ENCODE measurements at places on chromosomes 4 and X. TPM values are rescaled to one million over a fixed set of nuclear protein-coding genes. Genes with fewer than 3 reads are reported as not detected.

DNA sequence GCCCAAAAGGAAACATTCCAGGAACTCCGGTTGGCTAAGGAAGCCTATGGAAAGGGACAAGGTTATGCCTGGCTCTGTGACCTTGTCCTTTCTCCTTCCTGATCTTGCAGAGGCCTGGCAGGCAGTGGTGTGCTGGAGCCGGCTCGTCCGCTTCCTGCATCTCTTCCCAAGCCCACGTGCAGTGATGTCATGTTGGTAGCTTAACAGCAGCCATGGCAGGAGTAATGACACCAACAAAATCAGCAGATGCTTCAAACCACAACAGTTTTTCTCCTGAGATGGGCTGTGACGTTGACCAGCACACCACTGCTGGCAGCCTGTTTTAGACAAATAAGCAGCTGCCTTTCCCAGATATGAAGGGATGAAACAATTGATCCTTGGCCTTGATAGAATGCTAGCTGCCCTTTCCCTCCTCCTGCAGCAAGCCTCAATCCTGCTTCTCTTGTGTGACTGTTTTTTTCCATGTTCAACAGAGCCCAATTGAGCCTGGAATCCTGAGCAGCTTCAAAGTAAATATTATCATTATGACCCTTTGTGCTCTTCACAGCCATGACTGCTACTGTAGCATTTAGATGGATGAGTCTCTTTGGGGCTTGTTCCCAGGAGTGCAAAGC, 23.4 kb downstream of the SEPTIN6 start:
- no peak for DNase-seq

DNA sequence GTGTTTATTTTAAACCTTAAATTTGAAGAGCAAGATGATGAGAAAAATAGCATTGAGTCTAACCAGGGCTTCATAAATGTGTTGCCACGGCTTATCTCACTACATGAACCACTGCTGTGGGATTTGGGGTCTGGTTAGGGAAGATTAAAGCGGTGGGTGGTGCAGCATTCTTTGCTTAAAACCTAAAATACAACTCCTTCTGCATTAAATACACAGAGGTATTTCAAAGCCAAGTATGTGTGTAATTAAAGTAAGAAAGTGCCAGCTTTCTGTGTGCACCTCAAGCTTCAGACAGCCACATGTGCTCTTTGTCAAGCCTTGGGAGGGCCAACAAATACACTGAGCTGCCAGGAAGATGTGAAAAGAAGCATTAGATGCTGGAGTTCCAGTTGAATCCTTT, 128.0 kb downstream of the CPE start:
- no peak for DNase-seq

GRCh38 chr4:4456351-4456750, 69.4 kb downstream of the NSG1 start:
- no peak for DNase-seq

DNA sequence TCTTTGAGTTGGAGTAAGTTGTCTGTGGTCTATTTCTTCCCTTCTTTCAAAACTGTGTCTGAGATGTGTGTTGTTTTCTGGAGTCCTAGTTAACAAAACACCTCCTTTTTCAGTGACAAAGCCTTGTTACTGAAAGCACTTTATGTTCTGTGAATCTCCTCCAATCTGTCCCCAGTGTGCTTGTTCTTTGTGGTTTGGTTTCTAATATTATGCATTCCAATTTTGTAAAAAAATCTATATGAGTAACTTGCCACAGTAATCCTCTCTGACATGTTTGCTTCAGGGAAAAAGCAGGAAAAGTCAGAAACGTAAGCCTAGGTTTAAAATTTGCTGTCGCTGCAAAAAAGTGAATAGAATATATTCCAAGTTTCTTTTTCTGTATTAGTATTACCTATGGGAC, 12.4 kb downstream of the PRRG1 start:
- no peak for DNase-seq

DNA sequence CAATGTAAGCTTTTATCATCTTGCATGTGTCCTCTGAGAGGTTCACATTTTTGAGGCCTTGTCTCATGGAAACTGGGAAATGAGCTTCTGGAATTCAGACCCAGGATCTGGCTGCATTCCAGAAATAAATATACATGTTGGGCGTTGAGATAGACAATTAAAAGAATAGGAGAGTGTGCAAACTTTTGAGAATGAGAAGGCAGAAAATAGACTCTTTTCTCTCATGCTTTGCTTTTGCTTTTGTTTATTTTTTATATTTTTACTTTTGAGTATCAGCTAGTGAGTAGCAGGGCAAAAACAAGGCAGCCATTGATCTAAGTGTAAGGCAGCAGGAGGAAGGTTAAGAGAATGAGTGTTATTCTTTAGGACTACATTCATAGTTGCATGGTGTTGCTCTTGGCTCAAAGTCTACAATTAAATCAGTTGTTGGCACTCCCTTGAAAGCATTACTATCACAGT, 12.4 kb downstream of the SHROOM3 start:
- DNase-seq = no peak

- DNase-seq = no peak
These were observed 112.6 kb upstream of the PPARGC1A start for GRCh38 chr4:24002330-24002966.

DNA sequence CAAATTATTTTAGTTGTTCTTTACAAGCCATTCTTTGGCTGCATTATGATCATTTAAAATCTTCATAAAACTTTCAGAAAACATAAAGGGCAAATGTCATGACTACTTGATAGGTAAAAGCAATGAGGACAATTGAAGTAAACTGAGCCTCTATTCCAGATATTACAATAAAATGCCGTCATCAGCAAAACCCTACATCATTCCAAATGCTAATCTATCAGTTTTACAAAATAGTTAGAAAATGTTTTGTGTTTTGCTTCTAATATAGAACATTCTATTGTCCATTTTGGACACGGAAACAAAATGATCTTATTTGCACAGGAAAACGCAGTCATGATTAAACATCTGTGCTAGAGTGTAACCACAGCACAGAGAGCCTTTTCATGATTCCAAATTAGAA, 1330.6 kb upstream of the ADGRL3 start:
- no peak for DNase-seq

GRCh38 chrX:150649096-150649870, 43.9 kb upstream of the MTMR1 start:
- no peak for DNase-seq

DNA sequence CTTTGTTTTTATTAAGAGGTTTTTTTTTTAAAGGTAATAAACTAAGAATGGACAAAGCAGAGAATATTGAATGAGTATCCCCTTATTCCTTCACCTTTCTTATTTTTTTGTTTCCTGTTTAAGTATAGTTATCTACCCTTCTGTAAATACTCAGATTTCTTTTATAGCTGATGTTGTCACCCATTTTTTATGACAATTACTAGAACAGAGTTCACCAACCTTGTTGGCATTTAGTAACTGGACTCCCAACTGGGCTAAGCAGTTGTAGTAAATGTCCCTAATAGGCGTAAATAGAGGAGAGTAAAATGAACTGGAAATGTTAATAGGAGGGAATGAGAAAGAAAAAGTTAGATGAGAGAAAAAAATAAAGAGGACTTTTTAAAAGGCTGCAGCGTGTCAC, 9.8 kb downstream of the PDLIM5 start:
- no peak for DNase-seq

- no peak for DNase-seq
These were observed 8.4 kb upstream of the PRPS1 start for GRCh38 chrX:107619885-107620322.

- no peak for DNase-seq
These were observed 3.6 kb upstream of the MAGED1 start for GRCh38 chrX:51889851-51890250.

DNA sequence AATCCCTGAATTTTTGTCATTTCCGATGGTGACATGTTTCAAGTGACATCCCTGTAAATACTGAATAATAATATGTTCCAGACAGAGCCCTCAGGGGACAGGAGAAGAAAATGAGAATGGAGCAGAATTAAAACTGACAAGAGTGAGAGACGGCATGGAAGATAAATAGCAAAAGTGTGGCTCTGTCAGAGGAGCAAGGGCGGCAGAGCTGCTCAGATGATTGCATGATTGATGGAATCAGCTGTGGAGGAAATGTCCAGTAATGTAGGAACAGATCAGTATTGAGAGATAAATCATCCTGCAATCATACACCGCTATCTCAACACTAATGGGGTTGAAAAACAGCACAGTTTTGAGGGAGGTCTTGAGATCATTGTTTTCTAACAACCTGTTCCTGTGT, 350.3 kb downstream of the STIM2 start:
- no peak for DNase-seq

- DNase-seq = peak; percentile 4
These were observed 22.3 kb upstream of the VSIG1 start for GRCh38 chrX:108022491-108023089.

- peak; percentile 94 for DNase-seq
These were observed at the start of gene USP53 for GRCh38 chr4:119212234-119212963. Gene USP53 (plus strand): TSS chr4:119212713. CDS start chr4:119239760, 27,047 bp downstream.

GRCh38 chr4:100379583-100380105, 138.2 kb downstream of the EMCN start:
- no peak for DNase-seq

DNA sequence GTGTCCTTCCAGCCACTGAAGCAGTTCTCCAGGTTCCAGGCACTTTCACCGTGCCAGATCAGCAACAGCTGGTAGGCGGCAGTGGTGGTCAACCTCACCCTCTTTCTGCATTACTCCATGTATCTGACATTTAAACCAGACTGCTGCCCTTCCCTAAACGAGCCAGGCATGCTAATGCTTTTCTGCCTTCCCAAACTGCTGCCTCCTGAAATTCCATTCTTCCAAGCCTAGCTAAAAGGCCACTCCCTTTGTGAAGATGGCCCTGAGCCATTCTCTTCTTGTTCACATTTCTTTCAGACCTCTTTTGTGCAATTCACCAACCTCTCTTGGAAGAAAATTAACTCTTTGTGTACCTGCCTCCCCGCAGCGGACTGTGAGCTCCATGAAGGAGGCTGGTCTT, 73.7 kb downstream of the CHST7 start:
- no peak for DNase-seq

- no peak for DNase-seq
These were observed 77.9 kb upstream of the MID1 start for GRCh38 chrX:10698318-10698640.

GRCh38 chr4:47444031-47444430, 19.5 kb downstream of the COMMD8 start:
- DNase-seq = no peak

- no peak for DNase-seq
These were observed 5.8 kb downstream of the RPS4X start for GRCh38 chrX:72271091-72271788.

DNA sequence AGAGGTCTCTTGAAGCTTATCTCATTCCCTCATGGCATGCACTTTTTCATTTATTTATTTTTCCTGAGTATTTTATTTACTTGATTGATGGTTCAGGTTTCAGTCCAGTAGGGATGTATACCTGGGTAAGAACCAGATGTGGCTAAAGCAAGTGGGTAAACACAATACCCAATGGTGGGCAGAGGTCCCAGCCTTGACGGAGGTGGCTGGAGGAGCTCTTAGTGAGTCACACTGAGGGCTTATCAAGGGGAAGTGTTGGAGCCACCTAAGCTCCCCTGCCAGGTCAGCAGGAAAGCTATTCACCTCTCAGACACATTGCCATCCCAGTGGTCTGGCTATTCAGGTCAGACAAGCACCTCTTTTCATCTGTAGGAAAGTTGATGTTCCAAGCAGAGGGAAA, 236.2 kb upstream of the MAGEB16 start:
- no peak for DNase-seq

GRCh38 chr4:24604558-24605214, 20.3 kb upstream of the DHX15 start:
- DNase-seq = no peak

DNA sequence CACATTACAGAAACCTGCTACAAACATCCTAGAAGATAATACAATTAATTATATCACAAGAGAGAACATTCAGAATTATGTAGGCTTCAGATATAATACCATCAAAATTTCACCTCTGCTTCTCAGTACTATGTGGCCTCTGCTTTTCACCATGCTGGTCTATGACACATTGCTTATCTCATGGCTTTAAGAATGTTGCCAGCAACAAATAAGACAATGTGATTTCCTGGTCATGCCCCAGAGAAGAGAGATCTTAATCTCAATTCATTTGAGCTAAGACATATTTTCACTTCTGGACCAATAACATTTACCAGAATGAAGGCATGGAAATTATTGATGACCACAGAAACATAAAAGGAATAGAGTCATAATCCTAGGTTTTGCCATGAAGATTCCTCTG, 1233.4 kb upstream of the ADGRL3 start:
- no peak for DNase-seq

DNA sequence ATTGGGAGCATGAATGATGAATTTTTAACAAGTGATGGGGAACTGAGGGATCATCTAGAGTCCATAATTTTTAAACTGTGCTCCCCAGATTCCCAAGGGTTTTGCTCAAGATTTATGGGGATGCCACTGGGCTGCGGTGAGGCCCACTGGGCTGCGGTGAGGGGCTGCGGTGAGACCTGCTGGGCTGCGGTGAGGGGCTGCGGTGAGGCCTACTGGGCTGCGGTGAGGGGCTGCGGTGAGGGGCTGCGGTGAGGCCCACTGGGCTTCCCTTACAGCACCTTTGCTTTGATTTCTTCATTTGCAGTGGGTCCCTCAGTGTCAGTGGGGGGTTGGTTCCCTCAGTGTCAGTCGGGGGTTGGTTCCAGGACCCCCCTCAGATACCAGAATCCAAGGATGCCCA, 47.4 kb upstream of the ATOH1 start:
- DNase-seq = no peak

- no peak for DNase-seq
These were observed 1443.4 kb downstream of the ARAP2 start for GRCh38 chr4:34800953-34801352.

GRCh38 chr4:108590776-108591175, 29.6 kb upstream of the RPL34 start:
- no peak for DNase-seq

Gene RAB33A
- total RNA-seq = 9.7 TPM

Gene CHIC1
- 5.0 TPM for total RNA-seq

Gene CXCL3
- 0.31 TPM for total RNA-seq

Gene GPC3
- not detected for total RNA-seq

Gene SMPX
- not detected for total RNA-seq

Gene SLC6A14
- total RNA-seq = not detected

Gene MAP7D2
- not detected for total RNA-seq

Gene SLC7A11
- total RNA-seq = not detected

Gene ATOH1
- not detected for total RNA-seq

Gene CT47B1
- total RNA-seq = not detected

Gene NUDT10
- total RNA-seq = 0.43 TPM

Gene TAF7L
- not detected for total RNA-seq

Gene QRFPR
- total RNA-seq = not detected

All from CD8-positive, alpha-beta T cell (primary cell).